ENCODE measurements at places on chromosomes 11 and 22. TPM values are rescaled to one million over a fixed set of nuclear protein-coding genes. Genes with fewer than 3 reads are reported as not detected.
A peak's percentile ranks its signal among the peaks of the same experiment; 100 is the strongest.

GRCh38 chr11:78217650-78218541, 29.2 kb downstream of the USP35 start:
- no peaks in the 10 kb centered on the region for H3K4me1 ChIP-seq
- no peak overlapping the region for H3K27ac ChIP-seq
- no peaks in the 10 kb centered on the region for H3K27me3 ChIP-seq
- no peak overlapping the region for H3K4me3 ChIP-seq
- peaks cover 95% of the 10 kb centered on the region for H3K36me3 ChIP-seq

- DNase-seq: no peak
- no peaks in the 10 kb centered on the region for H3K36me3 ChIP-seq
- H3K4me1 ChIP-seq: no peaks in the 10 kb centered on the region
- H3K4me3 ChIP-seq: no peak overlapping the region
- no peaks in the 10 kb centered on the region for H3K27me3 ChIP-seq
- no peak overlapping the region for H3K27ac ChIP-seq
Measured at GRCh38 chr11:33982661-33983060, 68.9 kb upstream of the CAPRIN1 start.

DNA sequence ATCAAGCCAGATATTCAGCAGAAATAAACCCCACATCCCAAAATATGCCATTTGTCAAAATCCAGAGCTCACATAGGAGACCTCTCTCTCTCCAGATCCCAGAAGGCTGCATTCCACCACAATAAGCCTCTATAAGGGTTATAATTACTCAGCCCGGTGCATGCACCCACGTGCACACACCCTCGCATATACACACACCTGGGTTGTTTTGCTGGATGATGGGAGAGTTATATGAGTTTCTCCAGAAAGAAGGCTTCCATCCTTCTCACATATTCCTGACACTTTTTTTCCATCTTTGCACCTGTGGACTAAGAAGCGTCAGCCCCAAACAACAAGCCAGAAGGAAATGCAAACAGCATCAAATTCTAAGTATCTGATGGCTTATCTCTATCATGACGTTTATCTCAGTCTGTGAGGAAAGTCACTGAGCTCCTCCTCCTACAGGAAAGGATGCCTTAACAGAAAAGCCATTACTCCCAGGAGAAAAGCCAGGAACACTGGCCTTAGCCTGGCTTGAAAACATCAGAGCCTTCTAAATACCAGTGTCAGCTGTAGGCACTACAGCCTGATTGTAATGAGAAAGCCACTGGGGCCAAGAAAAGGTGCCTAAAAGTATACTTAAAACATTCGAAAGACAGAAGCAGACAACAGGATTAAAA, 253.2 kb downstream of the LARGE1 start:
- no peaks in the 10 kb centered on the region for H3K36me3 ChIP-seq
- H3K4me3 ChIP-seq: no peak overlapping the region
- DNase-seq: no peak
- no peak overlapping the region for H3K27ac ChIP-seq
- H3K4me1 ChIP-seq: no peaks in the 10 kb centered on the region
- H3K27me3 ChIP-seq: no peaks in the 10 kb centered on the region

GRCh38 chr11:115699733-115700132, 195.5 kb upstream of the CADM1 start:
- H3K36me3 ChIP-seq: no peaks in the 10 kb centered on the region
- no peak for DNase-seq
- peaks cover 8% of the 10 kb centered on the region for H3K4me1 ChIP-seq
- no peaks in the 10 kb centered on the region for H3K27me3 ChIP-seq

DNA sequence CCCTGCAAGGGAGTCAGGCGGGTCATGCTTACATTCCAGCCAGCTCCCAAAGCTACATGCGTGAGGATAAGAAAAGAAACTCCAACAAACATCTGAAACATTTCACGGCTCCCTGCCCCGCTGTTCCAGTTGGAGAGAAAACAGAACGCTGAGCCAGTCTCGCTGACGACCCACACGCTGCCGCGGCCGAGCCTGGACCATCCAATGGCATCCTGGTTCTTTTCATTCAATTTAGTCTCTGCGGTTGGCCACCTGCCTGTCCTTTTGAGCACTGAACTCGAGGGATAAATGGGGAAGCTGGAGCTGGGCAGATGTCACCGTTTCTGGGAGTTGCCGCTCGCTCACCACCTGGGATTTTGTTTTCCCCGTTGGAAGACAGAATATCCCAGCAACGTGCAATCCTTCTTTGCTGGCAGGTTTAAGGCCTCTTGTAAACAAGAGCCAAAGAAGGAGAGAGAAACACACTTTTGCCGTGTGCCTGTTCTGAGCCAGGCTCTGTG, 45.3 kb upstream of the SHISAL1 start:
- H3K27me3 ChIP-seq: no peaks in the 10 kb centered on the region
- H3K36me3 ChIP-seq: no peaks in the 10 kb centered on the region
- DNase-seq: no peak
- H3K27ac ChIP-seq: no peak overlapping the region

GRCh38 chr22:44969817-44970216, 40.0 kb downstream of the PHF21B start:
- DNase-seq: no peak
- H3K27ac ChIP-seq: no peak overlapping the region
- H3K4me3 ChIP-seq: no peak overlapping the region
- no peaks in the 10 kb centered on the region for H3K4me1 ChIP-seq

- no peaks in the 10 kb centered on the region for H3K27me3 ChIP-seq
- no peaks in the 10 kb centered on the region for H3K36me3 ChIP-seq
- DNase-seq: no peak
- H3K4me1 ChIP-seq: no peaks in the 10 kb centered on the region
Measured at GRCh38 chr22:33327348-33327860, 269.2 kb upstream of the SYN3 start.

GRCh38 chr22:30324014-30324730, 2.6 kb downstream of the TBC1D10A start:
- H3K36me3 ChIP-seq: peaks cover 6% of the 10 kb centered on the region
- H3K4me1 ChIP-seq: peaks cover 55% of the 10 kb centered on the region
- no peak overlapping the region for H3K4me3 ChIP-seq
- no peaks in the 10 kb centered on the region for H3K27me3 ChIP-seq
- DNase-seq: peak; percentile 58

Gene ACR
- polyA plus RNA-seq: not detected

Gene MIOX
- not detected for polyA plus RNA-seq

Gene BACE1
- polyA plus RNA-seq: 3.1 TPM

Gene MMP7
- not detected for polyA plus RNA-seq

Gene NXPE2
- not detected for polyA plus RNA-seq

Gene TNNT3
- polyA plus RNA-seq: not detected

Data from CD14-positive monocyte (primary cell).